Stimulated activated CD4-positive, alpha-beta T cell treated with anti-CD3 and anti-CD28 coated beads, Interleukin-15, amount 100 ng/mL, for 1 hour (primary cell): ENCODE measurements at places on chromosomes 11 and 22.

DNA sequence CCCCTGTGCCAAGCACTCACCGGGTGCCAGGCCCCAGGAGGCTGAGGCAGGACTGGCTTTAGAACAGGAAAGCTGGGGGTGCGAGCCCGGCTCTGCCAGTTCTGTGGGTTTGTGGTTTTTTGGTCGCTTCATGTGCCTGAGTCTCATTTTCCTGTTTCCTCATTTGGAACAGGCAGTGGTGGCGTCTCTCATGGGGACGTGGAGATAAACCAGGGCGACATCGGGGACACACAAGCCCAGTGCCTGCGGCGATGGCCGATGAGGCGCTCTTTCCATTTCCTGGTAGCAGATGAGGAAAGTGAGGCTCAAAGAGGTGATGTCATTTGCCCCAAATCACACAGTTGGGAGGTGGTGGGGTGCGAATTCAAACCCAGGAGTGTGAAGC is 20.8 kb upstream of the CHKA start:
- DNase-seq: no peak

GRCh38 chr11:33847251-33847650 is 44.6 kb downstream of the LMO2 start:
- no peak for DNase-seq

- no peak for DNase-seq
Observed at GRCh38 chr11:105720096-105720495, 110.2 kb downstream of the GRIA4 start.

DNA sequence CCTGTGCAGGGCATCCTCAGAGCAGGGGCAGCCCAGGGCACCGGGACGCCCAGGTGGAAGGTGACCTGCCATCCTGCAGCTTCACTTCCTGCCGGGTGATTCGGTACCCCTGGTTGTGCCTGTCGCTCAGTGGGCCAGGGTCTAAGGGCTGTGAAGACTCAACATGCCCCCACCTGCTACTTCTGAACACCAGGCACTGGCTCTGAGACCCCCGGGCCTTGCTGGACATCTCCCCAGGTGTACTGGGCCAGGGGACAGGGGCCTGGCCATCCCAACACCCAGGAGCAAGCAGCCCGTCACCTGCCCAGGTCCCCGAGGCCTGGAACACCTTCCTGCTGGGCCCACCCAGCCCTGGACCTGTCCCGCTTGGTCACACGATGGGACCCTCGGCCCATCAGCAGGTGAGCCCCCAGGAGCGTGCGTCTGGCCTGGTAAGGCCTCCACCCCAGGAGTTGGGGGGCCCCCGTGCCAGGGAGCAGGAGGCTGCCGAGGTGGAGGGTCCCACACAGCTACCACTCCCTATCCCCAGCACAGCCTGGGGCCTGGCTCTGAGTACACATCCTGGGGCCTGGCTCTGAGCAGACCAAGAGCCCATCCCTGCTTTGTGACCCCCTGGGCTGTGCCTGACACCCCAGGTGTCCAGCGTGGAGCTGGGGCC is 3.9 kb upstream of the MUC5B start:
- no peak for DNase-seq

GRCh38 chr22:32545801-32546200 is 71.2 kb downstream of the FBXO7 start:
- no peak for DNase-seq

- DNase-seq: no peak
Observed at GRCh38 chr22:30871391-30872284, 96.9 kb downstream of the MORC2 start.

- no peak for DNase-seq
Observed at GRCh38 chr11:64489831-64490441, 101.1 kb upstream of the SLC22A12 start.

GRCh38 chr11:122920579-122920978 is 38.0 kb downstream of the JHY start:
- DNase-seq: no peak

- DNase-seq: no peak
Observed at GRCh38 chr22:37234736-37235711, 9.0 kb downstream of the RAC2 start.

DNA sequence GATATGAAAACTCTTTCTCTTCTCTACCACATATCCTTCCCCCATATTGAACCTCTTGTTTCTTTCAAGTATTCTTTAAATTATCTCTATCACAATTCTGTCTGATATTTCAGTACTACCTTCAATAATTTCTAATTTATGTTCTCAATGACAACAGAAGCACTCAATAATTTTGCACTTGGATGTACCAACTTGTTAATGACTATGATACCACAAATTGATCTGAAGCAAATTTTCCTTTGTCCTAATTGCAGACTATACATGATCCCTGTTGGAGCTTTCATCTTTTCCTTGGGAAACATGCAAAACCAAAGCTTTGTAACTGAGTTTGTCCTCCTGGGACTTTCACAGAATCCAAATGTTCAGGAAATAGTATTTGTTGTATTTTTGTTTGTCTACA is at the start of gene OR4C15:
OR4C15 (plus strand) TSS at position 301 of the 400 bp plus-strand sequence; CDS start at position 301, 0 bp downstream.
- DNase-seq: no peak

DNA sequence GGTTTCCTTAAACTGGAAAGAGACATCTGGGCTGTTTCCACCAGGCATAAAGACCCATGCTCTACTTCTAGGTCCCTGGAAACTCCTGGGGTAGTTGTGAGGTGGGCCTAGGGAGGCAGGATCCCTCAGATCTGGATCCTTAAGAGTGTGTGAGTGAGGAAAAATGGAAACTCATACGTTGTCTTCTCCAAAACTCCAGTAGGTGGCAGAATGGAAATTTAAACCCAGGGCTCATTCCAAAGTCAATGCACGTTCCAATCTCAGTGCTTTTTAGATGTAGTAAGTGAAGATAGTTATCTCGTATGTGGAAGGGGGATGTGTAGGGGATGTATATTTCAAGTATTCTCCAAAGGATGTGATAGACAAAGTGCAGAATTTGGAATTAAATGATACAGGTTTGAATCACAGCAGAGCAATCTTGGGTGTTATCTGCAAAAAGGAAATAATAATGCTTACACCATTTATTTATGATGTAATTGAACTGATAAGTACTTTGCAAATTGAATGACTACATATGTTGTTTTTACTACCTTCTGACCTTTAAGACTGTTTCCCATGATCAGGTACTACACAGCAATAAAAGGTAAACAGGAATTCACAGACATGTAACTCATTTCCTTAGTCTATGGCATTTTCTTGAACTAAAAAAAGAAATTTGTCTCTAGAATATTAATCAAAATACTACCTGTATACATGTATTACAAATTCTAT is 13.1 kb upstream of the MMP1 start:
- DNase-seq: no peak

DNA sequence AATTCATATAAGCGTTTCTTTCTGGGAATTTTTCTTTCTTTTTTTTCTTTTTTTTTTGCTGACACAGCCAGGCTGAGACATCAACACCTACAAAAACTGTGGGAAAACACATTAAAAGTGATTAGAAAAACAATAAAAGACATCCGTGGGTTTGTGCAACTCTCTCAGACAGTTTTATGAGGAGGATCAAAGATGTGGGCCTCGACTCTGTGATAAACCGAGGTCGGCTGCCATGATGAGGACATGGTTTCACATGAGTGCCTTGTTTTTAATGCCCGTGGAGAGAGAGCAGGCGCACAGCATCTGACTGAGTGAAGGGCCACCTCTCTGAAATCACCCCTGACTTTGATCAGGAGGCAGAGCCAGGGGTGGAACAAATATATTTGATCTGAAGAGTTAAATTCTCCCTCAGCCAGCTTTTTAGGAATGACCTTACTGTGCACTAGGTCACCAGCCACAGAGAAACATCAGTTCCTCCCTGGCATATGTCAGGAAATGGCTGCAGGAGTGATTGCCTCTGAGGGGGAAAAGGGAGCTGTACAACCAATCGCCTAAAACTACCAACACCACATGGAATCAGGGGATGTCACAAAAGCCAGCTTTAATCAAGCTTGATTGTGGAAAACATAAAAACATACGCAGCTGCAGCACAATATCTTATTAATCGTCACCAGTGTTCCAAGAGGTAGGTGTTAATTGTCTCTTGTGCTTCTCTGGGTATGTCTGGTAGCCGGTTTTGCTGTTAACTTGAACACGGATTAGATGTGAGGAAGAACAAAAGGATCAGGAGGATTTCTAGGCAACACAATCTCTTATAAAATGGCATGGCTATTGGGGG is 164.7 kb downstream of the MAML2 start:
- no peak for DNase-seq

DNA sequence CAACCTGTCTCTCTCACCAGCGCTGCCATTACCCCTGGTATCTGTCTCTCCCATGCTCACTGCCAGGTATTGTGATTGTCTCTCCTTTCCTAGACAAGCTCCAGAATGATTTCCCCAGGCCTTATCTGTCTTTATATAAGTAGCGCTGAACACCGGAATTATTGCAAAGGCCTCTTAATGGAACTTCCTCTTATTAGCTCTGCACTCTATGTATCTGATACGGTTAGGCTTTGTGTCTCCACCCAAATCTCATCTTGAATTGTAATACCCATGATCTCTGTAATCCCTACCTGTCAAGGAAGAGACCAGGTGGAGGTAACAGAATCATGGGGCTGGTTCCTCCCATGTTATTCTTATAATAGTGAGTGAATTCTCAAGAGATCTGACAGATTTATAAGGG is 39.3 kb downstream of the DDI1 start:
- no peak for DNase-seq

DNA sequence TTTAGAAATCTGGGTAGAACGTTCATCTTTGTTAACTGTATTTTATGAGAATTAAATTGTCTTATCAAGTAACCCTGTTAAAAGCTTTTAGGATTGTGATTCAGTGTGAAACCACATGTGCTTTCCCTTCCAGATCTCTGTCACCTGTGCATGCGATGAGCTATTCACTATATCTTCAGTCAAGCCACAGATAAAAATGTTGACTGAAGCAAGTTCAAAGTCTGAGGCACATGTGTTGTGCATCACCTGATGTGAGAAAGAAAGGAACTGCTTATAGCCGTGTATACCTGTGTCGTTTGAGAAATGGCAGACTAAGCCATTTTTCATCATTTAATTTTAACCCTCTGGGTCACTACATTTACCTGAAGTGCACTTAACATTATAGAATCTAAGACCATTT is 1088.9 kb upstream of the TENM4 start:
- no peak for DNase-seq

DNA sequence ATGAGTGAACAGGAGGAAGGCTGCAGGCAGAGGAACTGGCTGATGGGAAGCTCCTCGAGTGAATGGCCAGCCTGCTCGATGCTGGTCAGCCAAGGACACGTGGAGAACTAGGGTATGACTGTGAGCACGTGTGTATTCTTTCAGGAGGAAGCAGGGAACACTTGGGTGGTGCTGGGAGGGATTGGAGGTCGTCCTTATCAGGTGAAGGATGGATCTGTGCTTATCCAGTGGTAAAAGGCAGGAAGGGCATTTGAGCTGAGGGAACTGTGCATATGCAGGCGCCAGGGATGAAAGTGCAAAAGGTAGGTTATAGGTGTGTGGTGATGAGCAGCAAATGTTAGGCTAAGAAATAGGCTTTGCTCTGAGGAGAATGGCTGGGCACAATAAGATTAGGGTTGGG is 9.7 kb upstream of the SLCO2B1 start:
- no peak for DNase-seq

GRCh38 chr22:38080850-38081635 is 2.9 kb downstream of the SLC16A8 start:
- DNase-seq: no peak

- no peak for DNase-seq
Observed at GRCh38 chr11:125902277-125902926, 604 bp downstream of the PUS3 start.

- no peak for DNase-seq
Observed at GRCh38 chr11:106061954-106062949, 14.9 kb downstream of the KBTBD3 start.

GRCh38 chr11:7964261-7964660 is 986 bp downstream of the NLRP10 start:
- no peak for DNase-seq

DNA sequence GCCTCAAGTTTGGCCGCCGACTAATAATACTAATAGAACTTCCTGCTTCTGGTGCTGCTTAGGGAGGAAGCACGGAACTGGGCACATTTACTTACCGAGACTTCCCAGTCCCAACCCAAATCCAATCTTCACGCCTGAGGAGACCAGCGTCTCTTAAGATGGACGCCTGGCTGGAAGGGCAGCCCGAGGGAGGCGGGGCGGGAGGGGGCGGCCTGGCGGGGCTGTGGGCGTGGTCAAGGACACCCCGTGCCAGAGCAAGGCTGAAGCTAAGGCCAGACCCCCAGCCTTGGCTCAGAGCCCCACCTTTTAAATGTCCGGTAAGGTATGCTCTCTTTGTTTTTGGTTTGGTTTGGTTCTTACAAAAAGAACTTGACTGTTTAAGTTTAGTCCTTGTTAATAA is at the start of gene GDPD4:
GDPD4 (minus strand) TSS at position 177 of the 400 bp plus-strand sequence. CDS start 16,549 bp downstream, outside the sequence.
- DNase-seq: no peak

DNA sequence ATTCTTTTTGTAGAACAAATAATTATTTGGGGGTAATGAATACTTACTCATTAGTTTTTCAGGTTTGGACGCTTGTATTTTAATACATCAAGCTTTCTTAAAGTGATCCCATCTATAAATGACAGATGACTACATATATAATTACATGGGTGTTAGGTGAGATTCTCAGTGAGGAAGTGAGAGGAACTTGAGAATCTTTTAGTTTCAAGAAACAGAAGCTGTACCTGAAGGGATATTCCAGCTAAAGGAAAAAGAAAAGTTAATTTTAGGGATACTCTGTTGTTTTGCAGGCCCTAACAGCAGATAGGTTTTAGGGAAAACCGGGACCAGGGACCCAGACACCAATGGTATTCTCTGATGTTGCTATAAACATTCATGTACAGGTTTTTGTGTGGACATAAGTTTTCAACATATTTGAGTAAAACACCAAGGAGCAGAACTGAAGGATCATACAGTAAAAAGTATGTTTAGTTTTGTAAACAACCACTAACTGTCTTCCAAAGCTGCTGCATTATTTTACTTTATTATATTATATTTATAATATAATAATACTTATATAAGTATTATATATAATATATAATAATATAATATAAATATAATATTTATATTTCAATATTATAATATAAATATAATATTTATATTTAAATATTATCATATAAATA is 24.1 kb upstream of the PHOX2A start:
- DNase-seq: no peak

DNA sequence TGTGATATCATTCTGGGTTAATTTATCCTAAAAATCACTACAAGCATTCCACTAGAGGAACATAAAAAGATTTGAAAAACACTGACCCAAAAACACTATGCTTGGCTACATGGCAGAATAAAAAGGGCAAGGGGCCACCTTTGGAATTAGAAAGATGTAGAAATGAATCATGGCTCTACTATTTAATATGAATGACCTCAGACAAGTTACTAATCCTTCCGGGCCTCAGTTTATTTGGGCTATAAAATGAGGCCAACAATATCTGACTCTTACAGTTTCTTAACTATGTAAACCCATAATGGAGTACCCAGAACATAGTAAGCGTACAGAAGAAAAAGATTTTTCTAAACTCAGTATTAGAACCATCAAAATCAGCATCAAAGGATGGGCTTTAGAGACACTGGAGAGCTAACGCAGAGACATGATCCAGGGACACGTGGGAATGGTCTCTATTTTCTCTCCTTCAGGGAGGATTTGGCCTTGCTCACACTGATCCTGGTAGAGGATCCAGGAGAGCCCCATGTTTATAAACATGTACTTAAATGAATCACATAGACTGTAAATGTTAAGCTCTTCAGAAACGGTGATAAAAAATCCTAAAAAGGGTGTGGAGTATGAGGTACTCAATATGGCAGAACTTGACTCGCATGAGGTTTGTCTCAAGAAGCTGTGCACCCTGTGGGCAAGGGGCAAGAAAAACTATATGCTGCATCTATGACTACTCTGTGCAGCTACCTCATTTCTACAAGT is 288.4 kb upstream of the PITPNB start:
- no peak for DNase-seq
